ENCODE measurements at places on chromosomes 11 and 22.

GRCh38 chr11:115912484-115912945, 408.3 kb upstream of the CADM1 start:
- no peak for DNase-seq

- DNase-seq: no peak
These were observed 10.9 kb downstream of the FAM76B start for GRCh38 chr11:95778699-95779098.

DNA sequence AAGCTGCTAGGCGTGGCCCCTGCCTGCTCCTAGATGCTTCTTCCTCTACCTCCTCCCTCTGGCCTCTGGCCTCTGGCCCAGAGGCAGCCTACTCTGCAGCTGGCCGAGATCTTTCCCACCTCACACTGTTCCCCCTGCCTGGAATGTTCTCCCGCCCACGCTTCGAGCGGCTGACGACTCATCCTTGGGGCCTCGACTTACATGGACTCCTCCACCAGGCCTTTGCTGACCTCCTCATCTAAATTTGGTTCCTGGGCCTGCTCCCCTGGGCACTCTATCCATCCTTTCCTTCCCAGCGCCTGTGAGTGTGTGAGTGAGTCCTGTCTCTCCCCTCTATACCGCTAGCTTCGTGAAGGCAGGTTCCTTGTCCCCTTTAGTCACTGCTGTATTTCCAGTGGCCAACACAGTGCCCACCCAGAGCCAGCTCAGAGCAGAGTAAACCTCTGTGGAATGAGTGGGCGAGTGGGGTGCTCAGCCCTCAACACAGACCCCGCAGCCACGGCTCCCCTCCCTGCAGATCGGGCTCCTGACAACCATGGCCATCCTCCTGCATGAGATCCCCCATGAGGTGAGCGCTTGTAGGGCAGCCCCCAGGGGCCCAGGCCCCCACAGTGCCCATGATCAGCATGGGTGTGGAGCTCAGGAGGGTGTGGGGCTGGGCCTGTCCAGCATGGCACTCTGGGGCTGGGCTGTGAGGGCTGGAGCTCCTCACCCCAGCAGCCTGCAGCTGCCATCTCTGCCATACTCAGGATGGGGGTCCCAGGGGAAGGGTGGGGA, 5.7 kb downstream of the SLC39A13 start:
- DNase-seq: no peak

DNA sequence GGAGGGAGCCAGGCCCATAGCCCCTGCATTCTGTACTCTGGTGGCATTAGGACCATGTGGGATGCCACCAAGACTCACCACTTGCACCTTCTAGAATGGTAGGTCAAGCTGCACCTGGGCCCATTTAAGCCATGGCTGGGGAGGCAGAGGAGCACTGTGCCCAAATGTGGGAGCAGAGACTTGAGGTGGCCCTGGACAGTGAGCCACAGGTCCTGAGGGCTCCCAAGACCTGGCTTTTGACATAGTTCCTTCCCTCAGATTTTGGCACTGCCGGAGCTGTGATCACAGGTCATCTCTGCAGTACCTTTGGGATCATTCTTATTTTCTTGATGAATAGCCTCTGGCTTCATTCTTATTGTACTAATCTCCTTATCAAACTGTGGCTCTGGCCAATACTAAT, 43.2 kb downstream of the ST3GAL4 start:
- no peak for DNase-seq

DNA sequence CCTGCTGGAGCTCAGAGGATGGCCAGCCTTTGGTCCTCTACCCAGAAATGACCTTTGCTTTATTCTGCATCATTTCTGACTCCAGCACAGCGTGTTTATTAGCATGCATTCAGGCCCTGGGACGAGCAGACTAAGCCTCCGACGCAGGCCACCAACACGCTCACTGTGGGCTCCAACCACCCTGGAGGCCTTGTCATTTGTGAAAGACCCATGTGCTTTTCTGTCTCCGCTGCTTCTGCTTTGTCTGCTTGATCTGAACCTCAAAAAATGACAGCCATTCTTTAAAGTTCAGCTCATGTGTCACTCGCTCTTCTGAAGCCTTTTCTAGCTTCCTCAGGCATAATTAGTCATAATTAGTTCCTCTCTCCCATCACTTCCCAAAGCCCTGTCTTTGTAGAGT, 109.1 kb upstream of the TIMP3 start:
- no peak for DNase-seq

Measured in stimulated activated CD4-positive, alpha-beta T cell treated with anti-CD3 and anti-CD28 coated beads, Interleukin-1b, Interleukin-23, amount 100 ng/mL, for 4 hours (primary cell).